ENCODE measurements at places on chromosomes 3 and 15.

DNA sequence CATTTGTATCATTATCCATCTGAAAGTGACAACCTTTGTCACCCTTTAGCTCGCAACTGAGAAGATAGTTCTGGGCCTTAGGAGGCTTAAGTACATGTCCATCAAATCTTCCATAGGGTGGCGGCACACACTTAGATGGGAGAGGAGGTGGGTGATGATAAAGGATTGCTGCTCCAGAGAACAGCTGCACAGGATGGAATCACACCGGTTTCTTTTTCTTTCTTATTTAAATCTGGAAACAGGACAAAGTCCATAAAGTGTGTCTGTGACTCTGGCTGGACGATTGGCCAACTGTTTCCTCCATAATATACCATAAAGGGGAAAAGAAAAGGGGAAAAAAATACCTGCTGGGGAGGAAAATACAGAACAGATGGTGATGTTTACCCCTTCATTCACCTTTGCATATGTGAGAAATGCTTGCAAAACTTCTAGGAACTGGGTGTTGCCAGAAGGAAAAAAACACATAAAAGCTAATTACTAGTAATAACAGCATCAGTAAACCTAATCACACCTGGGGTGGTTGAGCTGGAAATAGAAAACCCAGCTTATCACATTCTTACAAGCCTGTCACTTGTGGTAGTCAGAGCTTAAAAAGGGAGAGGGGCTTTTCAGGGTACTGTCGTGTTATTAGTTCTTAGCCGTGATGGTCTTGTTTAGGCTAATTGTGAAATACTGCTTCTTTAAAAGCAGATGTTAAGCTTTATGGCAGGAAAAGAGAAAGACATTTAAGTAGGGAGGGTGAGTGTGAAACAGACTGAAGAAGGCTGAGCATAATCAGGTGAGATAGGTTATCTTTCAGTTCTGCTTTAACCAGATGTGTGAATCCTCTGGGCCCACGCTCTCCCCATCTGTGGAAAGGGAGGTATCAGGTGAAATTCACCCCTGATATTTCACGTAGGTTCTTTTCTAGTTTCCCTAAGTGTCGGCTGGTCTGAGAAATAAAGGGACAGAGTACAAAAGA, 16.7 kb downstream of the C2CD4A start:
- H3K27ac ChIP-seq, result no peak overlapping the region
- no peaks in the 10 kb centered on the region for H3K36me3 ChIP-seq
- H3K4me1 ChIP-seq, result no peaks in the 10 kb centered on the region
- DNase-seq, result no peak

GRCh38 chr3:190217081-190217480, 96.4 kb upstream of the P3H2 start:
- no peaks in the 10 kb centered on the region for H3K27me3 ChIP-seq
- DNase-seq, result no peak
- no peak overlapping the region for H3K27ac ChIP-seq
- no peaks in the 10 kb centered on the region for H3K4me1 ChIP-seq

DNA sequence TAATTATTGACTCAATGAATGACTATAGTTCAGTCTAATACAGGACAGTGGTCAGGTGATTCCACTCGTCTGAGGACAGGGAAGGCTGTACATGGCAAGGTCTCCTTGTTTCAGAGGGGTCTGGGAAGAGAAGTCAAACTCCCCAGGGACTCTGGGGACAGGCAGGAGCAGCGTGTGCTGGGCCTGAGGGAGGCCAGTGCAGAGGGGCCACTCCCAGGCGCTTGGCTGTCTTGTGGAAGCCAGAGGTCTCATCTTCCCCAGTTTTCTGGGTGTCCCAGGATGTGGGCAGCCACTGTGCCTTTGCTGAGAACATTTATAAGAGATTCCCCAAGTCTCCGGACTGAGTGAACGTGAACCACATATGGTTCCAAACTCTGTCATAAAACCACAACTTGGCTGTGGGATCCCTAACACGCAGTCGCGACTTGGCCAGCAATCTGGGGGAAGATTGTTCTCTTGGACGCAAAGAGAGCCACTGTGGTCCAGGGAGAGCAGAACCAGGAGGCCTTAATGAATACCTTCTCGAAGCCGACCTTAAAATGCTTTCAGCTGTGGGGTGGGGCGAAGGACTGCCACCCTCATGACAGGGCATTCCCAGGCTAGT, 30.4 kb downstream of the BHLHE40 start:
- no peak overlapping the region for H3K4me3 ChIP-seq
- no peak for DNase-seq
- no peaks in the 10 kb centered on the region for H3K27me3 ChIP-seq
- no peak overlapping the region for H3K27ac ChIP-seq
- no peaks in the 10 kb centered on the region for H3K36me3 ChIP-seq

GRCh38 chr15:69669446-69669845, 216.8 kb downstream of the RPLP1 start:
- H3K27me3 ChIP-seq, result no peaks in the 10 kb centered on the region
- no peak overlapping the region for H3K27ac ChIP-seq
- peaks cover 27% of the 10 kb centered on the region for H3K4me1 ChIP-seq
- H3K36me3 ChIP-seq, result no peaks in the 10 kb centered on the region

- H3K4me3 ChIP-seq, result no peak overlapping the region
- no peaks in the 10 kb centered on the region for H3K27me3 ChIP-seq
- no peaks in the 10 kb centered on the region for H3K4me1 ChIP-seq
- DNase-seq, result no peak
- no peaks in the 10 kb centered on the region for H3K36me3 ChIP-seq
- H3K27ac ChIP-seq, result no peak overlapping the region
Observed at GRCh38 chr3:140472306-140473020, 205.4 kb upstream of the TRIM42 start.

DNA sequence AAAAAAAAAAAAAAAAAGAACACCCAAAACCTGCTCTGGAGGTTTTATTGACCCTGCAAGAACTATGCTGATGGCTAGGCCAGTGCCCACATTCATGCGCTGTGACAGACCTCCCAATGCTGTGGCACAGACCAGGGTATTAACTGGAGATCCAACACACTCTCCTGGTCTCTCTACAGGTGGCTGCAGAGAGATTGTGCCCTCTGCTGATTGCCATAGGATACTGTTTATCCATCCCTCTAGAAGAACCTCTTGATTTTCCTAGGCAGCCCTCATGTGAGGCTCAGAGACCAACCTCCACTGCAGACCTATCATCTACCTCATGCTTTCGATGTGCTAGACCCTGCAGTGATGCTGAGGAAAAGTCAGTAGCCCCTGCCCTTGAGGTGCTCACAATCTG, 125.5 kb upstream of the TRIM42 start:
- DNase-seq, result no peak
- H3K4me1 ChIP-seq, result no peaks in the 10 kb centered on the region
- no peaks in the 10 kb centered on the region for H3K27me3 ChIP-seq

DNA sequence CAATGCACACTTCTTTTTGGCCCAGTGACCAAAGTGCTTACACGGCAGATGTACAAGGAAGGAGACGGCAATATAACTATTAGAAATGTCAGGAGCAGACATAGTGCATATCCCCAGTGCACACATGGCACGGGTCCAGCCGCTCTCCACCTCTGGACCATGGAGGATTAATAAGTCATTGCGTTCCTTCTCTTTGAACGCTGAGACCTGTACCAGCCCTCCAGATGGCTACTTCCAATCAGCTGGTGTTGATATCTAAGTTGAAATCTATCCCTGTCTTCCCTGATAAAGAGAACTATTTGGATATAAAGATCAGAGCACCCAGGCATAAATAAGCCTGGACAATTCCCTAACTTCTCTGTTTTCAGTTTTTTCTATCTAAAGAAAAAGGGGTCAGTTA, 212.5 kb downstream of the CADPS start:
- DNase-seq, result no peak
- no peak overlapping the region for H3K4me3 ChIP-seq
- H3K4me1 ChIP-seq, result no peaks in the 10 kb centered on the region
- H3K27me3 ChIP-seq, result no peaks in the 10 kb centered on the region
- H3K36me3 ChIP-seq, result no peaks in the 10 kb centered on the region
- H3K27ac ChIP-seq, result no peak overlapping the region

GRCh38 chr3:153042088-153042487, 119.9 kb upstream of the RAP2B start:
- H3K36me3 ChIP-seq, result no peaks in the 10 kb centered on the region
- H3K27me3 ChIP-seq, result no peaks in the 10 kb centered on the region
- H3K4me3 ChIP-seq, result no peak overlapping the region
- H3K27ac ChIP-seq, result no peak overlapping the region
- H3K4me1 ChIP-seq, result no peaks in the 10 kb centered on the region
- no peak for DNase-seq

- H3K36me3 ChIP-seq, result no peaks in the 10 kb centered on the region
- no peak overlapping the region for H3K27ac ChIP-seq
- no peak overlapping the region for H3K4me3 ChIP-seq
- no peaks in the 10 kb centered on the region for H3K27me3 ChIP-seq
- peaks cover 3% of the 10 kb centered on the region for H3K4me1 ChIP-seq
- DNase-seq, result no peak
Observed at GRCh38 chr3:72033666-72034428, 248.9 kb upstream of the PROK2 start.

DNA sequence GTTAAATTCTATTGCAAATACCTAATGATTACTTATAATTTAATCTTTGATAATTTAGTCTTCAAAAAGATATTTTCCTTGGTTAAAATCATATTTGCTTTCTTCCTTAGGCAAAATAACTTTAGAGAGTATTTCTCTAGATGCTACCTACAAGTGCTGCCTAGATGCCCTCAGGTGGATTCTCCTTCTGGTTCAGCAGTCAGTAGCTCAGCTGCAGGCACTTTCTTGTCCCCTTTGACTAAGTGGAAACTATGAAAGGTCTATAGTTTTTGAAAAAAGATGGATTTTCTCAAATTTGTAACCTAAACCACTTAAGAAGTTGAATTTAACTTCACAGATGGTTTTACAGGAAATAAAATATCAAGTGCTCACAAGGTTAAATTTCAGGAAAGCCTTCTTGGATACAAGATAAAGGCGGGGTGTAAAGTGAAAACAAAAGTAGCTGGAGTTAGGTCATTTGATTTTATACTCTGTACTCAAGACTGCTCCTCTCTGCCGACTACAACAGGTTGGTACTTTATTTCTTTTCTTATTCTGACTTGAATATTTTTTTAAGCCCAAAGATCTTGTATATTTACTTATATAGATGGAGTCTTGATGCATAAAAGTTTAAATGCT, at the start of gene ACKR4:
Gene ACKR4, plus strand, starts transcription at position 455 of the 618 bp plus-strand sequence. CDS start 3,128 bp downstream, outside the sequence.
- H3K36me3 ChIP-seq, result peaks cover 4% of the 10 kb centered on the region
- H3K4me1 ChIP-seq, result no peaks in the 10 kb centered on the region
- H3K4me3 ChIP-seq, result no peak within 1 kb of the TSS
- no peaks in the 10 kb centered on the region for H3K27me3 ChIP-seq
- H3K27ac ChIP-seq, result no peak within 1 kb of the TSS

GRCh38 chr3:115898656-115899410, 275.5 kb downstream of the GAP43 start:
- no peak overlapping the region for H3K4me3 ChIP-seq
- no peaks in the 10 kb centered on the region for H3K36me3 ChIP-seq
- H3K27me3 ChIP-seq, result no peaks in the 10 kb centered on the region

DNA sequence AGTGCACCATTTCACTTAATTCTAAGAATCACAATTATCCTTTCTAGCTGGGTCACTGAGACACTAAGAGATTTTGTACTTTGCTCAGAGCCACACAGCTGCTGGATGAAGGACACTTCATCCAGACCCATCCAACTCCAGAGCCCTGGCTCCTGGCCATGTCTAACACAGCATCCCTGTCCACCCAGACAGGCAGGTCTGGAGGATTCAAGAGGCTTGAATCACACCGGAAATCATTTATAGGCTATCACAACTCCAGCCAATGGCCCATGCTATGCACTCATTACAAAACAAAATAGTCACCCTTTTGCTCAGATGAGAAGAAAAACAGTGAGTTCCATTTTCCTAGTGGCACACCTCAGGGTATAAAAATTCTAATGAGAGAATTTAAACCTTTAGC, 198.2 kb upstream of the LMCD1 start:
- H3K27ac ChIP-seq, result no peak overlapping the region
- H3K4me1 ChIP-seq, result no peaks in the 10 kb centered on the region
- no peak overlapping the region for H3K4me3 ChIP-seq
- DNase-seq, result no peak
- H3K36me3 ChIP-seq, result no peaks in the 10 kb centered on the region

DNA sequence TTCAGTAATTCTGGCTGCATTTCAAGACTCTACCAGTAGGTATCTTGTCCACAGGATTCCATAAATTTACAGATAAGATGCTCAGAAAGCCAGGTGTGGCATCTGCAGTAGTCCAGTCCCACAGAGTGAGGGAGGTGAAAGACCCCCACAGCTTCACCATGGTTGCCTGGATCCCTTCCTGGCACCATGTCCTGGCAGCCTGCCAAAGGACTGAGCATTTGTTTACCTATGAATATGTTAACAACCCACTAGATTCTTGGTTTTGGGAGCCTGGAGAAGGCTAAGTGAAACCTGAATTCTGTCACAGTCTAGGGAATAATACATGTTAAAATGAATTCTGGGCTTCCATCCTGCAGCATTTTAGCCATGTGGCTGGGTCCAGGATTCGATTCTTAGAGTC, 14.9 kb downstream of the CHST2 start:
- H3K27ac ChIP-seq, result no peak overlapping the region
- no peak overlapping the region for H3K4me3 ChIP-seq
- no peaks in the 10 kb centered on the region for H3K4me1 ChIP-seq
- no peaks in the 10 kb centered on the region for H3K27me3 ChIP-seq

GRCh38 chr3:185470323-185470722, 28.5 kb downstream of the TMEM41A start:
- DNase-seq, result no peak
- no peak overlapping the region for H3K27ac ChIP-seq
- H3K36me3 ChIP-seq, result peaks cover 3% of the 10 kb centered on the region
- H3K4me3 ChIP-seq, result no peak overlapping the region

DNA sequence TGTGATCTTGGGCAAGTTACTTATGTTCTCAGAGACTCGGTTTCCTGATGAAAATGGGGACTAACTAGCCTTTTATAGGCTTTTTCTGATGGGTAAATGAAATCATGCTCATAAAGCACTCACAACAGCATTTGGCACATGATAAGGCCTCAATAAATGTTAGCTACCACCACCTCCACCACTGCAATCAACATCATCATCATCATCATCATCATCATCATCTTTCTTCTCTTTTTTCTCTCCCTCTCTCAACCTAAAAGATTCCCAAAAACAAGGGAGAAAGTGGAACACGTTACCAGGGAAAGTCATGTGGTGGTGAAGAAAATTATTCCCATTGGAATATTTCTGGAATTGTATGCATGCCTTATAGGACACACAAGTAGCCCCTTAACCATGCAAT, 33.6 kb upstream of the FEZF2 start:
- no peaks in the 10 kb centered on the region for H3K36me3 ChIP-seq
- H3K4me1 ChIP-seq, result no peaks in the 10 kb centered on the region
- H3K27ac ChIP-seq, result no peak overlapping the region
- no peak for DNase-seq

GRCh38 chr3:151278230-151278629, at the start of gene P2RY14:
TSS of gene P2RY14 (minus strand) at chr3:151278542. CDS start at chr3:151214316, 64,226 bp downstream.
- H3K36me3 ChIP-seq, result no peaks in the 10 kb centered on the region
- H3K4me1 ChIP-seq, result peaks cover 37% of the 10 kb centered on the region
- no peaks in the 10 kb centered on the region for H3K27me3 ChIP-seq
- H3K27ac ChIP-seq, result peak within 1 kb of the TSS; percentile 39
- no peak within 1 kb of the TSS for H3K4me3 ChIP-seq
- peak; percentile 60 for DNase-seq

Data from thymus (tissue), 14 donors.